ENCODE measurements at places on chromosomes 7 and 10. TPM values are rescaled to one million over a fixed set of nuclear protein-coding genes. Genes with fewer than 3 reads are reported as not detected.

Gene AMPH
- 1.4 TPM for polyA plus RNA-seq

DNA sequence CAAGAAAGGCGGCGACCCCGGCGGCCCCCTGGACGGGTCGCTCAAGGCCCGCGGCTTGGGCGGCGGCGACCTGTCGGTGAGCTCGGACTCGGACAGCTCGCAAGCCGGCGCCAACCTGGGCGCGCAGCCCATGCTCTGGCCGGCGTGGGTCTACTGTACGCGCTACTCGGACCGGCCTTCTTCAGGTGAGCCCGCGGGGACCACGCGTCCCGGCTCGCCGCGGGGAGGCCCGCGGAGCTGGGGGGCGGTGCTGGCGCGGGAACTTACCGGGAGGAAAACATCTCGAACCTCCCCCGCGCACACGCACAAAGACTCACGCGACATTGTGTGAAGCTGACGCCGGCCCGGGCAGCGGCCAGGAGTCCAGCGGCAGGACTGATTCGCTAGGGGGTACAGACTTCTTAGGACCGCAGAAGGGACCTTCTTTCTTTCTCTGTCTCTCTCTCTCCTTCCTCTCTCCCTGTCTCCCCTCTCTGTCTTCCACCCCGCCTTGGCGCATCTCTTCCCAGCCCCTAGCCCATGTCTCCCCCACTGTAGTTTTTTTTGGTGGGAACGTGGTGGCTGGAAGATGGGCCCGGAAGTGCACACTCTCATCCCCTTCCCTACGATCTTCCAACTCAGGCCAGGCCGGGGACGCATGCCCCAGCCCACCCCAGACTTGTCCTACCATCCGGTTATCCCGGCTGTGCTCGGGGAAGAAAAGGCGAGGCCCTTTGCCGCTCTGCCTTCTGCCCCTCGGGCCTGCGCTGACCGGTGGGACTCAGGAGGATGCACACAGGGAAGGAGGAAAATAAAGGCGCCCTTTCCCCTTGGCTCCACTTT is 1.2 kb downstream of the EN2 start:
- no peak overlapping the region for H3K4me3 ChIP-seq
- no peaks in the 10 kb centered on the region for H3K4me1 ChIP-seq
- no peak overlapping the region for H3K27ac ChIP-seq
- H3K27me3 ChIP-seq: peaks cover 69% of the 10 kb centered on the region
- no peak for DNase-seq

DNA sequence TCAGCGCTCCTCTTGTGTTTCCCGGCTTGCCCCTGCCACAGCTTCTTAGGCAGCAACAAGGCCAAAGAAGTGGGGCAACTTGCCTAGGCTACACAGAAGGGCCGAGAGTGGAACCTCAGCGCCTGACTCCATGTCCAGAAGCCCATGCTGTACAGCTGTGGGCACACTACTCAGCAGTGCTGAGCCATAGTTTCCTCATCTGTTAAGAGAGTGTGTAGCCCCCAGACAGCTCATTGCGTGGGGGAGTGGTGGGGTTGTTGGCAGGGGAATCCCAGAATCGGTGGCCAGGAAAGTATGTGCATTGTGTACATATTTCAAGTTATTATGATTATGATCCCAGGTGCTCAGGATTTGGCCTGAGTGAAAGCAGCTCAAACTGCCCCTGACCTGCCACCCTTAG is 96.2 kb downstream of the CDH23 start:
- H3K4me3 ChIP-seq: no peak overlapping the region
- H3K36me3 ChIP-seq: no peaks in the 10 kb centered on the region
- H3K4me1 ChIP-seq: no peaks in the 10 kb centered on the region
- no peak overlapping the region for H3K27ac ChIP-seq

DNA sequence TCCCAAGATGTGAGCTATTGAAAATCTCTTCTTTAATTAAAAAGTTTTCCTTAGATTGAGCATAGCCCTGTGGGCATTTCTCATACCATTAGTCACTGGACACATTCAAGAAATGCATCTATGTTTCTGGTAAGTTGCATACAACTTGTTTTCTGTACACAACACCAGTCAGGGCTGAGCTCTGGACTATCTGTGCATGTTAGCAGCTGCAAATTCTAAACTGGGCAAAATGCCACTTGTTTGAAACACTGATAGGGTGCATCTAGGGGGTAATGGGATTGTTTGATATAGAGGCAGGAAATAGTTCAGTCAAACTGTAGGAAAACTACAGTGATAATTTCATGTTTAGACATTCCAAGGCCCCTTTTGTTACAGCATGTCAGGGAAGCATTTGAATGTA is 145.6 kb upstream of the NPY start:
- no peaks in the 10 kb centered on the region for H3K4me1 ChIP-seq
- no peaks in the 10 kb centered on the region for H3K27me3 ChIP-seq
- no peak overlapping the region for H3K27ac ChIP-seq
- no peaks in the 10 kb centered on the region for H3K36me3 ChIP-seq

DNA sequence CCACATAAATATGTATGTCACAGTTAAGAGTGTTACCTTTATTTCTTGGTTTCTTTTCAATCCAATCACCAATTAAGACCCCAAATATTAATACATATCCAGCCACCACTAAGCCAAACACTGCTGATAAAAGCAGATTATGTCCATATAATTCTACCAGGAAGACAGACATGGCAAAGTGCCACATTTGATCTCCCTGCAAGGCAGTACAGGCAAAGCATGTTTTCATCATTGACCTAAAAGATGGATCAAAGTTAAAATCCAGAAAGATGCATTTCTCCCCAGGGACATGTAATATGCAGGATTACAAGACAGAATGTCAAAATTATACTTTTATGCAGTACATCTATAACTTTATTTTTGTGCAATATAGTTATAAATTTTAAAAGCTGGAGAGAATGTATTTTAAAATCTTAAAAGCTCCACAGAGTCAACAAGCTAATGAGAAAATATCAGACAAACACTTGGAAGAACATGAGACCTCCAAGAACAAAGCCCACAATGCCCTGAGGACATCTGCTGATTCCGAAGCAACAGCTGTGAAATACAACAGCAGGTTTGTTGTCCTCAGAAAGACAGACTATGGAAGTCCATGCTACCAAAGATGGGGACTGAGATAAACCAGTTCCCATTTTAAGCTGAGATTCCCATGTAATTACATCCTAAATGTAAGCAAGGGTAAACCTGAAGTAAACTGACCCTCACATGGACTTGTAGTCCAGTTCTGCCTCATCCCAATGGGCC is 54.5 kb upstream of the TOMM7 start:
- H3K27ac ChIP-seq: no peak overlapping the region
- DNase-seq: no peak
- no peaks in the 10 kb centered on the region for H3K27me3 ChIP-seq
- H3K4me3 ChIP-seq: no peak overlapping the region

Gene LYZL1
- not detected for polyA plus RNA-seq

Gene ABCB4
- polyA plus RNA-seq: 2.0 TPM

DNA sequence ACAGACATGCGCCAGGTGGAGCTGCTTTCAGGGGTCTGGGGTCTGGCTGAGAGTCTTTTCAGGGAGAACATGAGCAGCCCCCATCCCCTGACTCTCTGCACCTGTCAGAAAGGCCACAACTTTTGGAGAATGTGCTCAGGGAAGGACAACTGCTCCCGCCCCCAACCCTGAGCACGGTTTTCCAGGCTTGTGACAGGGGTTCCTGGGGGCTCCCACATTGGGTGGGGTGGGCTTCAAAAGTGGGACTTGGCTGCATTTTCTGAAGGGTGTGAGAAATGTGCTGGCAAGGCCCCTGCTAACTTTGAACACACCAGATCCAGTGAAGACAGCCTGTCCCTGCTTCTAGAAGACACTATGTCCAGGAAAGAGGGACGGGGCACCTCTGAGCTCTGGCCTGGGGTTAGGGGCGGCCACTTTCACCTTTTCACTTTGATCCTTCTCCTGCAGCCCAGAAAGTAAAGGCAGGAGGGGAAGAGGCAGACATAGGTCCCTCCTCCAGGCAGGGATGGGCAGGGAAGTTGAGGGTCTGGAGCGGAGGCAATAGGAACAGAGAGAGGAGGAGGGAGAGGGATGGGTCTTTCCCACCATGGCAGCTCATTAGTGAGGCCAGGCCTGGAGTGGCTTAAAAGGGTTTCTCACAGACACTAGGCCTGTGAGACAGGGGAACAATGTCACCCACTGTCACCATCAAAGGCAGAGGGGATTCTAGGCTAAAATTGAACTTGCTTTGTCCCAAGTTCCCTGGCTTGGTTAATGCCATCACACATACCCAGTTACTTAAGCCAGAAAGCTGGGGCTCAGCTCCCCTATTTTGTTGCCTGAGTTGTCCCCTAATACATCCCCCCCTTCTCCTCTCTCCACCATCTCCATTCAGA is 1.5 kb downstream of the KCP start:
- no peaks in the 10 kb centered on the region for H3K27me3 ChIP-seq
- no peak overlapping the region for H3K4me3 ChIP-seq
- H3K4me1 ChIP-seq: peaks cover 15% of the 10 kb centered on the region
- H3K27ac ChIP-seq: no peak overlapping the region
- DNase-seq: peak; percentile 40

DNA sequence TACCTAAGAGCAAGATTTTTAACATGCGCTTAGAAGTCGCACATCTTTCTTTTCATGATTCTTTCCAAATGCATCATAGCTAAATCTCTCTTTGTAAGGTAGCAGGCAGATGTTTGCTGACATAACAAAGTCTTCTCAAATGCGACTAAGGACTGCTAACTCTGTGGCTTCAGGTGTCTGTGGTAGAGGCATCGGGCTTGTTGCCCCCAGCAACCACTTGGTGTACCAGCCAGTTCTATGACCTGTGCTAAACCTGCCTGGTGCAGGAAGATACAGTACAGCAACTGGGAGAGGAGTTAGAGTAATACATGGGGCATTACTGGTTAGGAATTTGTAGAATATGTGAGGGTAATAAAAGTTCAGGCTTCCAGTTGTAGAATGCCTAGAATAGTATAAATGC is 654.1 kb downstream of the NRG3 start:
- no peaks in the 10 kb centered on the region for H3K4me1 ChIP-seq
- peak; percentile 33 for DNase-seq
- no peaks in the 10 kb centered on the region for H3K27me3 ChIP-seq

DNA sequence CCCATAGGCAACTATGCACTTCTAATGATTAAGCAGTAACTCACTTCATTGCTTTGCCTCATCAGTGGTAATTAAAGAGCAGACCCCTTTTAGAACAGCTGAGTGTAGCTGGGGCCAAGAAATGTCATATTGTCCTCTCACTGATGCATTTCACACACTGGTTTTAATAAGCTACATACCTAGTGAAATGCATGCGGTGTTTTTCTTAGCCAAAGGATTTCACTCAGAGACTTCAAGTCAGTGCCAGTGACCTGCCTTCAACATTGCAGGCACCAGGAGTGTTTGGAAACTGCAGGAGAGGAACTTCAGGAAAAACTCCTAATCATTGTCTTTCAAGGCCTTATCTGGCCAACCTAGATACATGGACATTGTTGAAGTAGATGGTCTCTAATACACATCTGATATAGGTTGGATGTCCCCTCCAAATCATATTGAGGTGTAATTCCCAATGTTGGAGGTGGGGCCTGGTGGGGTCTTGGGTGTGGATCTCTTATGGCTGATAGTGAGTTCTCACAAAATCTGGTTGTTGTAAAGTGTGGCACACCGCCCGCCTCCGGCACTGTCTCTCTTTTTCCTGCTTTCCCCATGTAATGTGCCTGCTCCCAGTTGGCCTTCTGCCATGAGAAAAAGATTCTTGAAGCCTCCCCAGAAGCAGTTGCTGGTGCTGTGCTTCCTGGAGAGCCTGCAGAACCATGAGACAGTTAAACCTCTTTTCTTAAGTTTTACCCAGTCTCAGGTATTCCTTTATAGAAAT is 252.7 kb upstream of the PLXDC2 start:
- no peak overlapping the region for H3K27ac ChIP-seq
- H3K4me3 ChIP-seq: no peak overlapping the region
- no peak for DNase-seq
- H3K27me3 ChIP-seq: no peaks in the 10 kb centered on the region
- no peaks in the 10 kb centered on the region for H3K4me1 ChIP-seq
- H3K36me3 ChIP-seq: no peaks in the 10 kb centered on the region

- no peaks in the 10 kb centered on the region for H3K36me3 ChIP-seq
- H3K4me3 ChIP-seq: no peak overlapping the region
- no peaks in the 10 kb centered on the region for H3K27me3 ChIP-seq
- H3K27ac ChIP-seq: no peak overlapping the region
- DNase-seq: no peak
- no peaks in the 10 kb centered on the region for H3K4me1 ChIP-seq
These were observed 90.8 kb downstream of the KIAA1217 start for GRCh38 chr10:24299578-24300260.

DNA sequence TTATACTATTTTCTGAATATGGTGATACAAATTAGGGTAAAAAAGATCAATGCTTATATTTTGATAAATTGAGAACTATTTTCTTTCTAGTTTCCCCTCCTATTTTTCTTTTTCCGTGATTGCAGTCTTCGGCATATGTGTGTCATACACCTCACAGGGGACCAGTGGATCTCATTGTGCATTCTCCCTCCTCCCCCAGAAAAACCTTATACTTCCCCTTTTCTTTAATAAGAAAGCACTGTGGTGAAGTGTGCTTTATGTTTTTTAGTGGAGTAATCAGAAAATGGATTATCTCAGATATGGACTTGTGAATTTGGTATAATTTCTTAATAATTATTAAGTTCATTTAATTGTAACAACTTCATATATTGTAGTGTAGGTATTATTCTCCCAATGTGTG is 72.8 kb downstream of the BICC1 start:
- no peak for DNase-seq
- no peaks in the 10 kb centered on the region for H3K27me3 ChIP-seq
- H3K4me3 ChIP-seq: no peak overlapping the region
- no peak overlapping the region for H3K27ac ChIP-seq
- H3K36me3 ChIP-seq: no peaks in the 10 kb centered on the region

DNA sequence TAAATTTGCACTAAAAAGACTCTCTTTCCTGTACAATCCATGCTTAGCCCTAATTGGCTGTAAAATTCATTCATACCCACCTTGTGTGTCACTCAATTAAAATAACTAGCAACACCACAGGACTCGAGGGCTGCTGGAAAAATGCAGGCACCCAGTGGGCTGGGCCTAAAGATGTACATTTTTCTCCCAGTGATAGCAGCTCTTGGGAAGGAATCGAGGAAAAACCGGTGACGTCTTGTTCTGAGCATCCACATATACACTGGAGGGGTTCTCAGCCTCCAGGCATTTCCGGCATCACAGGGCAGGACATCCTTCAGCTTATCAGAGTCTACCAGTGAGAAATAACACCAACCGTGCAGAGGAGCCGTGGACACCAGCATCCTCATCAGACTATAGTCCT is 85.8 kb upstream of the PITRM1 start:
- no peak overlapping the region for H3K27ac ChIP-seq
- no peaks in the 10 kb centered on the region for H3K27me3 ChIP-seq
- H3K4me1 ChIP-seq: no peaks in the 10 kb centered on the region
- H3K4me3 ChIP-seq: no peak overlapping the region
- H3K36me3 ChIP-seq: no peaks in the 10 kb centered on the region

Gene ASB10
- polyA plus RNA-seq: 0.22 TPM

Gene CRYGN
- not detected for polyA plus RNA-seq

Gene GRID2IP
- polyA plus RNA-seq: 0.11 TPM
